Hippocampal formation (tissue), 2 donors: ENCODE measurements at places on chromosomes 6 and 20.

- no peak for DNase-seq
These were observed 9.8 kb downstream of the NELFCD start for GRCh38 chr20:58990651-58991445.

DNA sequence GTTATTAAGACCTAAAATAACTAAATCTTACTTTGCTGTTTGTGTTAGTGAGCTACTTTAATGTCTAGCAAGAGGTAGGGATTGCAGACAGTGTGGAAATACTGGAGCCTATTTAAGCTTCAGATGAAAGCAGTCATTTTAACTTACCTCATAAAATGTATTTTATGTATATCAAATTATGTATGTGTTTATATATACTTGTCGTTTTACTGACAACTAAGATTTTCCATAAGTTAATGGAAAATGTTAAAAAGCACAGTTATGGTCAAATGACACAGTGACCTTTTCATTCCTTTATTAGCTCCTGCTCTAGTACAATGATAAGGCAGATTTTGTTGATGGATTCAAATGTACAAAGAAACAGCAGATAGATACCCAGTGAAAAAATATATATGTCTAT lies 34.6 kb downstream of the QKI start:
- DNase-seq = no peak

GRCh38 chr20:23419995-23420901 lies 1.0 kb downstream of the NAPB start:
- DNase-seq = no peak

DNA sequence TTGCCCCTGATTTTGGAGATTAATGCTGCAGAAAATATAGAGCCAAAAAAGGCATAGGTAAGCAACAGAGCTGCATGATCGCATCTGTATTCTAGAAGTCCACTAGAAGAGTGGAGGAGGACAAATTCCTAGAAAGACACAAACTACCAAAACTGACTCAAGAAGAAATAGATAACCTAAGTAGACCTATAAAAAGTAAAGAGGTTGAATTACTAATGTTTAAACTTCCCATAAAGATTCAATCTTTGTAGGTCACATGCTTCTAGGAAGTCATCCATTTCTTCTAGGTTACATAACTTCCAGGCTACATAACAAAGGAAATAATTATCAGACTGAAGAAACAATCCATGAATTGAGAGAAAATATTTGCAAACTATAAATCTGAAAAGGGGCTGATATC lies 84.4 kb downstream of the JPH2 start:
- no peak for DNase-seq

DNA sequence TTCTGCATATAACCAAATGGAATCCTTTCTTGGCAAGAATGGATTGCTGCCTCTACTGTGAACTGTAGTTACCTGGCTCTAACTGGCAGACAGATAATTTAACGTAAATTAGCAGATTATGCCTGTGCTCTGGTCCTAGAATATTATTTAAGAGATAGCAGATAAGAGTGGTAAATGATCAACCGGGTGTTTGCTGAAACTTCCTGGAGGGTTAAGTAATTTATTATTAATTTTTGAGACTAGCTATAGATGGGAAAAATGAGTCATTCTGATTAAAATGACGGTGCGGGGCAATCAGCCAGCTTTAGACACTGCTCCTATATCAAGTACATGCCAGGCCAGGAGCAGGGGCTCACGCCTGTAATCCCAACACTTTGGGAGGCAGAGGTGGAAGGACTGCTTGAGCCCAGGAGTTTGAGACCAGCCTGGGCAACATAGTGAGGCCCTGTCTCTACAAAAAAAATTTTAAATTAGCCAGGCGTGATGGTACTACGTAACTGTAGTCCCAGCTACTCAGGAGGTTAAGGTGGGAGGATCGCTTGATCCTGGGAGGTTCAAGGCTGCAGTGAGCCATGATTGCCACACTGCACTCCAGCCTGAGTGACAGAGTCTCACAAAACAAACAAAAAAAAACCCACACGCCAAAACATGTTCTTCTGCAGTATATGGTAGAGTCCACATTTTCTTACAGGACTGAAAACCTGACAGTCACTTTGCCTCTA lies 22.6 kb downstream of the B4GALT5 start:
- no peak for DNase-seq

- no peak for DNase-seq
These were observed 50.1 kb downstream of the CYP24A1 start for GRCh38 chr20:54123587-54124180.

- DNase-seq = no peak
These were observed 144.3 kb downstream of the CFAP61 start for GRCh38 chr20:20196610-20197009.

DNA sequence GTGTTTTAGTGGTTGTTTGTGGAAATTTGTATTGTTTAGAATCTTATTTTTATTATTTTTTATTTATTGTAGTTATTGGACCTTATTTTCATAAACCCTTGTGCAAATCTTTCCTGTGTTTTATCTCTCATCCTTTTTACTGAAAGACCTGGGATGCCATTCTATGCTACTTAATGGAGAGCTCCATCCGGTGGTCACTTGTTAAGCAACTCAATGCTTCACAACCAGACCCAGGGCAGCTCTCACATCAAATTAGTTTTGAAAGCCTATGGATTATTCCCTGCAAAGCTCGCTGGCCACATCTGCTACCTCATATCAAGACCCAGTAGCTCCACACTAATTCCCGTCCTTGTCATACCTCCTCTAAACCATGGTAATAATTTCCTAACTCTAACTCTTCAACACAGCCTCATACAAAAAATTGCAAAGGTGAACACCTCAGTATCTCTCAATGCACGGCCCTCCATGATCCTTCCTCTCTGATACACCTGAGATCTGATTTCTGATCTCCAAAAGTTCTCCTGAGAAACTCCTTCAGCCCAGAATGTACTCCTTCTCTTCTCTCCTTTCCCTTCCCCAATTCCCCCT lies 296.6 kb upstream of the MANEA start:
- no peak for DNase-seq

DNA sequence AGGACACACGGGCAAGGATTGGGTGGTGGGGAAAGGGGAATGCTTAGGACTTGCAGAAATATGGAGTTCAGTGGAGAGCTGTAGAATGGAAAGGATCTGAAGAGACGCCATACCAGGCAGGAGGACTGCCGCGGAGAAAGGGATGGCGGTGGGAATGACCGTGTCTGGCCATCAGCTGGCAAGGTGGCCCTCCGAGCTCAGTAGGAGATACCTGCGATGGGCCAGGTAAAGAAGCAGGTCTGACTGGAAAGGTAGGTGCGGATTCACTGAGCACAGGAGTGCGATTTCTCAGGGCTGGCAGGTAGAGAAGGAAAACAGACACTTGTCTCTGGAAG lies 26.0 kb downstream of the PCK1 start:
- DNase-seq = no peak

GRCh38 chr20:41147767-41148191 lies 10.4 kb downstream of the PLCG1 start:
- peak; percentile 20 for DNase-seq

DNA sequence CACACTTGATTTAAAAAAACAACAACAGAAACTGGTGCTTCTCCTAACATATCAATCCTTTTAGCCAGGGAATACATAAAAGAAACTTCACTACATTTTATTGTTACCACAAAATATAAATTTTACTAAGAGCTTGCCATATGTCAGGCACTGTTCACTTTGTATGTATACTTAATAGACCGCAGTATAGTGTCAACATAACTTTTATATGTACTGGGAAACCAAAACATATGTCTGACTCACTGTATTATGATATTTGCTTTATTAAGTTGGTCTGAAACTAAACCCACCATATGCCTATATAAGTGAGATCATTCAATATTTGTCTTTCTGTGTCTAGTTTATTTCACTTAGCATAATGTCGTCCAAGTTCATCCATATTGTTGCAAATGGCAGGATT lies 108.4 kb downstream of the KLHL32 start:
- DNase-seq = no peak

DNA sequence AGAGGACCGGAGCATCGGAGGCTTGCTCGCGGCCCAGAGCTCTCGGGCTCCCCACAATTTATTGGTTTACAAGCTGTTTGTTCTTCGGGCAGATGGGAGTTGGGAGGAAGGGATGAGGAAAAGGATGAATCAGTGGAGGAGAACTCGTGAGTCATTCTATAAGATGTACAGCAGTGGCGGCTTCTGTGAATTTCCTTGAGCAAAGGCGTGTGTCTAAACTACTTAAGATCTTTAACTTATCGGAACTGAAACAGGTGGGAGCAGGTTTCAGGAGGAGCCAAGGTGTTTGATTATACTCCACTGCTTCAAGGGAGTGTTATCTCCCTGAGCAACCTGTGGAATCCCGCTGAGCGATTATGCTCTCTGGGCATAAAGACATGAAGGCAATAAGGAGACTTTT lies 50.5 kb upstream of the IBTK start:
- no peak for DNase-seq

GRCh38 chr20:36203861-36204260 lies 32.4 kb upstream of the AAR2 start:
- no peak for DNase-seq

DNA sequence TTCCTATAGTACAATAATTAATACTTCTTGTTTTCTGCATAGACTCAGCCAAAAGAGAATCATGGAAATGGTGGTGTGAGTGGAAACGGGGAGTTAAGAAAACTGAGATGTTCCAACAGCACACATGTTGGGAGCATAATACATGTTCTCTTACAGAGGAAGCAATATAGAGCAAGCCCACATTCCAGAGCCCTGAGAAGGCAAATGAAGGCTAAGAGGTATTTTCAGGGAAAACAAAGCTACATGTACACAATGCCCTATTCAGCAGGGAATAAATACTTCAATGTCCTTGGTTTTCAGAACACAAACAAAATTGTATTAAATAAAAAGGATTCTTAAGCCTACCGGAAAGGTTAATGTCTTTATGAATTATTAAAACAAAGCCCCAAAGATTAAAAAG lies 35.1 kb upstream of the SMIM8 start:
- no peak for DNase-seq

DNA sequence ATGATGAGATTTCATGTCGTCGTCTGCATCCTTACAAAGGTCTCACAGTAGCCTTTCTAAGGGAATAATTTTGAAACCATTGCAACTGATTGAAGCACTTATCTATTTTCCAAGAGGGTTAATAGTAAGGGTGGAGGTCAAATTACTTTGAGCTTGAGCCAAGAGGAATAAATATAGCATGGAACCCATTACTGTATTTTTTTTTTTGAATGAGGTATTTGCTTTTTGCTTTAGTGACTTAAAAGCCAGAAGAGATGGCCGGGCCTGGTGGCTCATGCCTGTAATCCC lies 78.3 kb downstream of the SCAND1 start:
- DNase-seq = no peak

DNA sequence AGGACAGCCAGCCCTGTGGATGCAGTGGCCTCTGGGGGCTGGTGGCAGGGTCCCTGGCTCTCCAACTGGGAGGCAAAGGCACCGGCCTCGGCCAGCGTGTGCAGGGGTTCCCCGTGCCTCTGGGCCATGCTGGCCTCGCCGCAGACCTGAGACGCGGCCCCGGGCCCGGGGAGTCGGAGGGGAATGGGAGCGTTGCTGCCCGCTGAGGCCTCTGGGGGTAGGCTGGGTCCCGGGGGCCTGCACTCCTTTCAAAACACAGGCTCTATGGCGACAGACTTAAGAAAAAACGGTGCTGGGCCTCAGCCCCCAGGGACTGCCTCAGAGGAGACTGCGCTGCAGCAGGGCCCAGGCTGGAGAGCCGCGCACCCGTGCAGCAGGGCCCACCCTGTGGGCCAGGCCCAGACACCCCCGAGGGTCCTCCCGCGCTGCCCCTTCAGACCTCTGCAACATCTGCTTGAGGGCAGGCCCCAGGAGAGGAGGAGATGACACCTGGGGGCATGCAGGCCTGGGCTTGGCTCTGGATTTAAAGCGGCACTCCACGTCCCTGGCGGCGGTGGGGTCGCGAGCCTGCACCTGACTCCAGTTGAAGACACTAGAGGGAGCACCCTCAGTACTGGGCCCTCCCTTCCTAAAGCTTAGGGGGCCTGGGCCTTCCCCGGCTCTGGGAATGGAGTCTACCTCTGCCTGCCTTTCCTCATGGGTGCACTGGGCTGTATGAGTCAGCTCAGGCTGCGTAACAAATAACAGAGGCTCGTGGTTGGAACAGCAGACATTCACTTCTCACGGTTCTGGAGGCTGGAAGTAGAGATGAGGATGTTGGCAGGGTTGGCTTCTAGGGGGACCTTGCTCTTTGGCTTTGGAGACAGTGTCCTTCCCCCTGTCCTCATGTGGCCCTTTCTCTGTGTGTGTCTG lies 117.4 kb upstream of the RPS6KA2 start:
- DNase-seq = no peak

- DNase-seq = no peak
These were observed 433.6 kb downstream of the RNF144B start for GRCh38 chr6:18820725-18821124.

GRCh38 chr6:13156381-13156780 lies 172.0 kb downstream of the TBC1D7 start:
- DNase-seq = no peak

- no peak for DNase-seq
These were observed 40.4 kb upstream of the TINAG start for GRCh38 chr6:54267798-54268197.

- DNase-seq = no peak
These were observed 31.6 kb upstream of the GLP1R start for GRCh38 chr6:39016839-39017546.

DNA sequence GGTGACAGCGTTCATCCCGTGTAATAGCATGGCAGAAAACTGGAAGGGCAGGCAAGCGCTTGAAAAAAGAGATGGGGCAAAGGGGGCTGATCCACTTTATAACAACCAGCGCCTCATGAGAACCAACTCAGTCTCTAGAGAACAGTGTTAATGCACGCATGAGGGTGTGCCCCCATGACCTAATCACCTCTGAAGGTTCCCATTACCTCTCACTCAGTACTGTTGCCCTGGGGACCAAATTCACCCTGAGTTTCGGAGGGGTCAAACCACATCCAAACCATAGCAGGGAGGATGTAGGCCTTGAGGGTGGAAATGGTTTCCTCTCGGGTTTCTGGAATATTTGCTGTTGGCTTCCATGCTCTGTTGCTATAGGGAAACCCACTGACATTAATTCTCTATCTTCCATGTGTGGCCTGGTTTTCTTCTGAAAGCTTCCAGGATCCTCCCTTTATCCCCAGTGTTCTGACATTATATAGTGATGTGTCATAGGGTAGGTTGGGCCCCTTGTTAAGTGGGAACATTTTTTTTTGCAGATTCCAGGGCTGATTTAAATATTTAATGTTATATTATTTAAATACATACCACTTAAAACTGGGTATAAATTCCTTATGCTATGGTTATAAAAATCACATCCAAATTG lies 65.2 kb downstream of the PPP1R14C start:
- DNase-seq = no peak

GRCh38 chr20:57415771-57416170 lies 24.6 kb downstream of the RBM38 start:
- no peak for DNase-seq

- DNase-seq = no peak
These were observed 53.8 kb downstream of the DNAAF9 start for GRCh38 chr20:3353646-3354045.

GRCh38 chr20:32681175-32682084 lies 7.7 kb upstream of the C20orf203 start:
- no peak for DNase-seq

GRCh38 chr6:151070631-151071051 lies 169.1 kb upstream of the AKAP12 start:
- no peak for DNase-seq
